ENCODE measurements at places on chromosomes 5 and 9.

GRCh38 chr9:15936306-15936921 lies 383.6 kb downstream of the CCDC171 start:
- DNase-seq, result no peak

DNA sequence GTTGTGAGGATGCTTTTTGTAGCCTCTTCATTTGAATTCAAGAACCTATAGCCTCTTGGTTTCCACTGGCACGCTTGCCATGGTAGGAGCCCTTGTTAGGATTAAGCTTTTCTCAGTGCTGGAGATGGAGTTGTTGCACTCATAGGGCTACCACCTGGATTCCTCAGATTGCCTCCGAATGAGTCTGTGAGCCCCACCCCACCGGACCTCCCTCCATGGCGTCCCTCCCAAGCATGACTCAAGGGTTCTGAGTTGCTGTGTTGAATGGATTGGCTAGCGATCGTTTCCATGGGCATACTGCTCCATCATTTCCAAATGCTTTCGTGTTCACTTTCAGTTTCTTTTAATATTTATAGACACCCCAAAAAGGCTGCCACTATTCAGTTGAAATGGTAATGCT lies 69.9 kb downstream of the DAPK1 start:
- no peak for DNase-seq

DNA sequence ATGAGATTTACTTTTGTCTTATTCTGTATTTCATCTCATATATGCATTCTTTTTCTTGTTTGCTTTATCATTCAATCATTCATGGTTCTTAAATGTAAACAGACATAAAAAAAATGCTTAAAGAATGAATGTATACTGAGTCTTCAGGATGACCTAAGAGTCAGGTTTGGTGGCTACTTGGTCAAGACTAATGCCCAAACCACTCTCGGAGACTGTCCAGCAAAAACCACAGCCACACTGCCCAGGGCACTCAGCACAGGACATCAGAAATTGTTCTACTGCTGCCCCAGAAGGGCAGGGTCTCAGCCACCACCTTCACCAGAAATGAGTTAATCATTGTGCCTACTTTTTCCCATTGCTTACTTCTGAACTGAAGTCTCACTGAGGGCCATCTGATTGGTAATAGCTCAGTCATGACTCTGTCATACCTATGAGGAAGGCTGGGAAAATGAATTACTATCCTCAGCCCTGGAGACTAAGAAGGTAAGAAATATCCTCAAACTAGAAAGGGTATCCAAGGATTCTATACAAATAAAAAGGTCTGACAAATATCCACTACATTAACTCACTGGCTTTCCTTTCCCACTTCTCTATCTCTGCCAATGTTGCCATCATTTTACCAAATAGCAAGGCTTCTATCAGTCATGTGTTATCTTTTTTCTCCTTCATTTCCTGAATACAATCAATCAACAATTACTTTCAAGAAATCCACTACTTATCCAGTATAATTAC lies 236.1 kb downstream of the CETN3 start:
- DNase-seq, result no peak

DNA sequence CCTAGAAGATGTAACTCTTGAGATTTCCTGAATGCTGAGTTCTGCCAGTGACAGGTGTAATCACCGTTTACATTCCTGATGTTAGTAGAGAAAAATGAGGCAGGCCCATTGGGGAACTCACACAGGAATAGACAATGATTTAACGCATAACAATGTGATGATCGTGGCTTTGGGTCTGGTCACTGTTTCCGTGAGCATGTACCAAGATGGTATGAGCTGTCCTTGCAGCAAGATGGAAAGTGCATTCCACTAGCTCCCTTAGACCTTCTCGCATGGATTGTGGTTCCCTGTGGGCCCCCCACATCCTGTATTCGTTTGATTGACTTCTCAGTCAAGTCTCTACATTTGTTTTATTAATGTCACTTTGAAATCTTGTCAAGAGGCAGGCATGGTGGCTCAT lies 124.0 kb upstream of the DAP start:
- no peak for DNase-seq

DNA sequence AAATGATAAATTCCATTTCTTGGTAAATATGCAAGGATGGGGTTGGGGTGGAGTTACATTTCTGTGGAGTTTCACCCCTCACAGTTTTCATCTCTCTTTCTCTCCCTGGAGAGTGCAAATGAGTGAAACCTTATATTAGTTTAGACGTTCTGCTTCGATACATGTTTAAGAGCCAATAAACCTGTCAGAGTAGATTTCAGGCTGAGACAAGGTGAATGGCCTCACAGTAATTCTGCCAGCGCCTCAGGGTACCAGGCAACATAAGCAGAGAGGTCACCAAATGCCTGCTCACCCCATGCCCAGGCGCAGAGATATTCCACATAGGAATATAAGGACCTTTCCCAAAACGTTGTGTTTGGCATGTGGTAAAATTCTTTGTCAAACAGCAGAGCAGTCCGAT lies 154.9 kb upstream of the VLDLR start:
- DNase-seq, result no peak
